ENCODE measurements at places on chromosomes 1 and 21.

DNA sequence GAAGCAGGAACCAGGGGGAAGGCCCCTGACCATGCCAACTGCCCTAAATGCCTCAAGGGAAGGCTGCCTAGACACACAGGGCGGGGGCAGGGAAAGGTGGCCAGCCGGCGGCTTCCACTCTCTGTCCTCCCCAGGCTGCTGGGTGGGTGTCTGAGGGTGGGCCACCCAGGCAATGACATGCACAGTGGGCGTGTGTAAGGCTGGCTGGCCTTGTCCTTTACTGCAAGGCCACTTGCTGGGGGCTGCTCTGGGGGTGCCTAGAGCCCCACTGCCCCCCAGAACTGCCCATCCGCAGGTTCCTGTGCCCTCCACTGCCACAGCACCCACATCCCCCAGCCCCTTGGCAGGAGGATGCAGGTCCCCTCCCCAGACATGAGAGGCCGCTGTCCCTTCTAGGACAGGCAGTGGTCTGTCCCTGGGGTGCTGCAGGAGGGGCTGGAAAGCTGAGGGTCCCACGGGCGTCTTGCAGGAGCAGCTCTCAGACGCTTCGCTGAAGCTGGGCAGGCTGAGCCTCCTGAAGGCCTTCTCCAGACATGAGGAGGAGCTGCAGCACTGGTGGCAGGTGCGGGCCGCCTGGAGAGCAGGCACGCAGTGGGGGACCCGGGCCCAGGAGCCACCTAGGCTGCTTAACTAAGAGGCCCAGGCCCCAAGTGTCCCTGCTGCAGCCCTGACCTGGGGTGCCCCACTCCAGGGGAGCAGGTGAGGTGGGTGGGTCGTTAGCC, 10.1 kb downstream of the CCDC27 start:
- no peak for DNase-seq

DNA sequence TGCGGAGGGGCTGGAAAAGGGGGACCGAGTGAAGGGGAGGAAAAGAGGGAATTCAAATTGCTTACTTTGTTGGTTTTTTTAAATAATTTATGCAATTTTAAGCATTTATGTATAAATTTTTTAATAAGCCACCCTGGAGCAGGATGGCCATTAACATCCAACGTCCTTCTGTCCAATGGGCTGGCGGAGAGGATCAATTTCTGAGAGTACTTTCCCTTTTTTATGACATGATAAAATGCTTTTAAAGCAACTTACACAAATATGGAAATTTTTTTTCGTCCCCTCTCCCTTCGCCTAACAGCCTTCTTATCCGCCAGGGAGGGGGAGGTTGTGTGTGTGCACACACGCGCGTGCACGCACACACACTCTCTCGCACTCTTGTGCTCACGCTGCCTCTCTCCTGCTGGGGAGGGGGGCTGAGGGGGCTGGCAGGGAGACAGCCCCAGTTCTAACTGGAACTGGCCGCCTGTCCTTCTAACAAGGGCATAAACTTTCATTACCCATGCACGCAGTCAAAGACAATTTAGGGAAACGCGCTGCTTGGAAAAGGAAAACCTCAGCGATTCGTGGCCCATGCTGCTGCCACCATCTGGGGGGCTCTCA, 123.2 kb downstream of the CASZ1 start:
- DNase-seq: no peak

DNA sequence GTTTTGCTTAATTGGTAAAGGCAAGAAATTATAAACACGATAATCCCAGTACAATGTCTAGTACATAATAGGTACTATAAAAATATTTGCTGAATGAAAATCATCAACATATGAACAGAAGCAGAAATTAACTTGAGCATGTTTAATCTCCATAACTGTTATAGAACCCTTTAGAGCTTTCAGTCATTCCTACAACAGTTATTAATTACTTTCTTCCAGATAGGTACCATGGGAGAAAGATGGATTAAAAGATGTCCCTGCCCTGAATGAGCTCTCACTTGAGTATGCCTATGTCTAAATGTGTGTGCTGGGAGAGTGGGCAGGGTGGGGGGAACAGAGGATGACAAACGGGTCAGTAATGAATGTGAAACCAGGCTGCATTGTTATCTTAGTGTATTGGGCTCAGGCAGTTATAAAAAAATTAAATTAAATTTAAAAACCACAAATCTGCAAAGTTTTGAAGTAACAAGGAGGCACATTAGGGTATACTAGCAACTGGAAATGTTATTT, 2.4 kb downstream of the EPS15 start:
- DNase-seq: no peak

DNA sequence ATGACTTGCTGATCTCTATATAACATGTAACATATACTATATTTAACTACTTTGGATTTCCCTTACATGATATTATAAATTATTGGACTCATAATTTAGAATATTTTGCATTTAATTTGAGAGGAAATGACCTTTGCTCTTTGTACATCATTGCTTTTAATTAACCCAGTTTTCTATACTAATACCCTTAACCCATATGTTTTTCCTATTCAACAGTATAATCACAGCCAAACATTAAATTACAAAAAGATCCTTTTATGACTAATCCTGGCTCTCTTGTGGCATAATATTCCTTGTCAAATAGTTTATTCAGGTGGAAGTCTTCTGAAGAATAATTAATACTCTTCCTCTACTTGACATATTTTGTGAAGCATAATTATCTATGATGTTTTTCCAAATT, 56.0 kb upstream of the GPR52 start:
- no peak for DNase-seq

- no peak for DNase-seq
Measured at GRCh38 chr1:1827089-1827848, 49.0 kb upstream of the NADK start.
